ENCODE measurements at places on chromosomes 5 and 9. TPM values are rescaled to one million over a fixed set of nuclear protein-coding genes. Genes with fewer than 3 reads are reported as not detected.

Gene TAF11L10
- not detected for total RNA-seq

Gene ADRA1B
- 1.1 TPM for total RNA-seq

Gene PCDHB7
- total RNA-seq: not detected

Gene IL7R
- total RNA-seq: 12.2 TPM

Gene TICAM2
- total RNA-seq: 2.4 TPM

Gene OR1J2
- total RNA-seq: 0.17 TPM

Gene FOXD4L3
- total RNA-seq: not detected

Gene MFAP3
- total RNA-seq: 52.3 TPM

Gene IFNK
- total RNA-seq: not detected

GRCh38 chr5:40853632-40854192 lies 12.5 kb downstream of the CARD6 start:
- peak; percentile 11 for DNase-seq

DNA sequence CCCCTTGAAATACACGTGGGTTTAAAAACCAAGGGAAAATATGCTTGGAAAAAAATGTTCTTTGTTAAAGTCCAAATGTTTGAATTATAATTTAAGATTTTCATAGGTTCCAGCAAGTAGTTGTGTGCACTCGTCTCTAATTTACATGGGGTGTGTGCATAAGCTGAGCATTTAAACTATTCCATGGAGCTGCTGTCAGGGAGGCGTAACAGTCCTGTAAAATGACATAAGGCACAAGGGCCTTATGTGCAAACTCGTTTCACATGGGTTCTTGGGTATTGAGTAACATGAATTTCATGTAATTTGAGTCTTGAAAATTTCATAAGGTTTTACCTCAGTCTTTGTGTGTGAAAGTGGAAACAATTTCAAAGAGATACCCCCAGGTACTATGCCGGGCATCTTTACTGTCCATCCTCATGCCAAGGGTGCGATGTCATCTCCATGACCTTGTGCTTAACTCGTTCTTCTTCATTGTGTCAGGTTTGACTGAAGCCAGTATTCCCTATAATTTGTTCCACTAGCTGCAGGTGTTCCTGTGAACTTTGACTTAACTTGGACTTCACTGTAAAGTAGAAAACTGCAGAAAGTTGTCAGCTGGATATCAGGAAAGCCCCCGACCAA lies 359.3 kb downstream of the SH3GL2 start:
- DNase-seq: no peak

DNA sequence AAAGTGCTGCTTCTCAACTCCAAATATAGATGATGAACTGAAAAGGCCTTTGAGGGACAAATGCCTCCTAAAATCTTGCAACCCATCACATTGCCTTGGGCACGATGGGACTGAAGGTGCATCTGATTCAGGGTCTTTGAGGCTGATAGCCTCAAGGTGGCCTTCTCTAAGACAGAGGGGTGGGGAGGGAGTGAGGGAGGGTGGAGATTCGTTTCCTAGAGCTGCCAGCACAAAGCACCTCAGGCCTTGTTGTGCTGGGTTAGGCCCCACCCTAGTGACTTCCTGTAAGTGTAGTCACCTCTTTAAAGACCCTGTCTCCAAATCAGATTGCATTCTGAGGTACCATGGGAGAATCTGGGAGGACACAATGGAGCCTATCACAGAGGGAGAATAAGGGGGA lies 57.1 kb downstream of the BARX1 start:
- no peak for DNase-seq

GRCh38 chr9:27073841-27074728 lies 34.9 kb upstream of the TEK start:
- DNase-seq: no peak

- peak; percentile 93 for DNase-seq
Measured at GRCh38 chr5:102959055-102959454, 160.9 kb downstream of the GIN1 start.

GRCh38 chr5:67065237-67065636 lies 131.4 kb downstream of the CD180 start:
- no peak for DNase-seq

DNA sequence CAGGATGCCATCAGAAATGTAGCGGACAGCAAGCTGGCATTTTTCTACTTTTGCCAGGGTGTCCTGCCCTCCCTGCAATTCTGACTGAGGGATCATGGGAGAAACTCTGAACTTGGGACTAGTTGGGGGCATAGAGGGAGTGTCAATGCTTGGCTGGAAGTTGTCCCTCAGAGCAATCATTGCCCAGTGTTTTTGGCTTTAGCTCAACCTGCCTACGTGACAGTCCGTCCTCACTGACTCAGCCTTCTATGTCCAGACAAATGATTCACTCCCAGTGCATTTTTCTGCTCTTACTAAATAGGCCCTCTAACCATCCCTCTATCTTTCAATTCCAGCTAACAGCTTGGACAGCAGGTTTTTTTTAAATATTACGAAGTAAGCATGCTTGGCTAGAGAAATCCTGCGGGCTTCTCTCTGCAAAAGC lies 627.4 kb downstream of the TLR4 start:
- peak; percentile 96 for DNase-seq

DNA sequence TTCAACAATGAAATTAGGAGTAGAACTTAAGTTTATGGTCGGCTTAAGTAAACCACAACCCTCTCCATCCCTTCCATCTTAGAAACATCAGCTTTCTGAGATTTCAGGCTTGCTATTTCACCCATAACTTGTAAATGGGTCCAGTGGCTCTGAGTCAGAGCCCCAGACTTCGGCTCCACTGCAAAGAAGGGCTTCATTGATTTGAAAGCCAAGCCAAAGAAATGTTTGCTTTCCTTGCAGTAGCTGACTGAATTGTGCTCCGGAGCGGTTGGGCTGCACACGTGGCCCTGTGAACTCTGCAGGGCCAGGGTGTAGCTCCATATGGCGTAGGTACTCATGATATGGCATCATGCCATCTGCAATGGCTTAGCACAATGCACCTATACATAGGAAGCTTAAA lies 57.0 kb downstream of the NREP start:
- DNase-seq: no peak

GRCh38 chr5:160651692-160652645 lies 200.0 kb downstream of the ATP10B start:
- DNase-seq: no peak

DNA sequence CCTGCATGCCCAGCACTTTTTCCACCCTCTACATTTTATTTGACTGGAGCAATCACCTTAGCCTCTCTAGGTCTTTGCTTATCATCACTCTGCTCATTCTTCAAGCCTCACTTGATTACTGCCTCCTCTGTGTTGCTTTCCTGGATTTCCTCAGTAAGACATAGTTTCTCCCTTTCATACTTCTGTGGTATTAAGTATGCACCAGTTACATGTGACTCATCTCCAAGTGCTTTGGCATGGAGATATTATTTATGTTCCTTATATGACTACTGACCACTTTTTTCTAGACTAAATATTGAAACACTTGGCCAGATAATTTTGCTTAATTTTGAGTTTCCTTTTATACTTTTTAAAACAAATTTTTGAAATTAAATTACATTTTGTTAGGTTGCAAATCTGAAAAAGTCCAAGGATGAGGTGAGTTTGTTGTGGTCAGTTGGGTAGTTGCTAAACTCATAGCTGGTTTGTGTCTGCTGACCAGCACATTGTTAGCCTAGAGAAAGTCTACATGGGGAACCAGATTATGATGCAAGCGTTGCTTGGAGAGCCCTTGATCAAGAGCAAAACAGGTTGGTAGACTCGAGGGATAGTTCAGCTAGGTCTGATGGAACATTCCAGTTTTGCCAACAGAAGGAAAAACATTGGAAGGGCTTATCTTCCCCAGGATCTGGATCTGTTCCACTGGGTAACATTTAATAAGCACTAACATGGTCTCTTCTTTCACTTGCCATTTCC lies 140.2 kb downstream of the TMC1 start:
- peak; percentile 70 for DNase-seq

GRCh38 chr5:37966871-37967270 lies 127.0 kb upstream of the GDNF start:
- DNase-seq: no peak

- no peak for DNase-seq
Measured at GRCh38 chr5:124713595-124713994, 32.8 kb downstream of the ZNF608 start.

GRCh38 chr5:139075066-139076050 lies 122.8 kb downstream of the SIL1 start:
- DNase-seq: no peak

GRCh38 chr5:111902436-111902835 lies 145.4 kb upstream of the NREP start:
- no peak for DNase-seq

DNA sequence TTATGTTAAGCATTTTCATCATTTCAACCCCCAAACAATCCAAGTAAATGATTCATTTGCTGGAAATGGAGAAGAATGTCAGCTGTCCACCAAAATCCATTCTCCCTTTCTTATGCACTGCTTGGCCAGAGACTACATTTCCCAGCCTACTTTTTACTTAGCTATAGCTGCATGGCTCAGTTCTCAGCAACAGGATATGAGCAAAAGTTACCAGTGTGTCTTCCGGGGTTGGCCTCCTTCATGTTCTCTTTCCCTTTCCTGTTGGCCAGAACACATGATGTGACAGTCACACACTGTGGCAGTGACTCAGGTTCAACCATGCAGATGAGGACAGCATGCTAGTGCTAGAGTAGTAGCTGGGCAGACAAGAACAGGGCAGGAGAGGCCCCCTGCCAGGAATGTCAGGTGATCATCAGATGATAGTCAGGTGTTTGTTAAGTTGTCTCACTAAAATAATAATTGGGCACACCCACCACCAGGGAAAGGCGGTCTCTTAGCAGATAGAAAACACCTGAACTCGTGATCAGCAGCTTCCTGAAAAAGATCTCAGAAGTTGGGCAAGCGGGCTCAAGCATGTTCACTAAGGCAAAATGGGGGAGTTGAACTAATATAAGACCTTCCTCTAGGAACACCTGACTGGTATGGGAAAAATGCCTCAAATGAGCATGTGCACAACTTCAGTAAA lies 12.2 kb downstream of the GPR150 start:
- peak; percentile 91 for DNase-seq

DNA sequence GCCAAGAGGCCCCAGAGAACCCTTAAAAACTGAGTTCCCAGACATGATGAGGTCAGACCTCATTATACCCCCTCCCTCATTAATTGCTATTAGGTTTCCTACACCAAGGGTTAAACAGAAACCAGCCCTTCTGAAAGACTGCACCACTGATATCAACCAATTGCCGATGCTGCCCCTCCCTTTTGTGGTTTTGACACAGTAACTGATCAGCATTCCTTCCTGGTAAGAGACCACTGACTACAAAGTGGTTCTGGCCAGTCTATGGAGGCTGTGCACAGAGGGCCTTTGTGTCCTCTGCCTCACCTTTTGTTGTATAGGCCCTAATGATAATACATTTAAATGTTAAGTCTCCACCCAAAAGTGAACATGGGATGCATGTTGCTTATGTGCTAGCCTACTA lies 201.5 kb downstream of the FRMD3 start:
- peak; percentile 49 for DNase-seq

DNA sequence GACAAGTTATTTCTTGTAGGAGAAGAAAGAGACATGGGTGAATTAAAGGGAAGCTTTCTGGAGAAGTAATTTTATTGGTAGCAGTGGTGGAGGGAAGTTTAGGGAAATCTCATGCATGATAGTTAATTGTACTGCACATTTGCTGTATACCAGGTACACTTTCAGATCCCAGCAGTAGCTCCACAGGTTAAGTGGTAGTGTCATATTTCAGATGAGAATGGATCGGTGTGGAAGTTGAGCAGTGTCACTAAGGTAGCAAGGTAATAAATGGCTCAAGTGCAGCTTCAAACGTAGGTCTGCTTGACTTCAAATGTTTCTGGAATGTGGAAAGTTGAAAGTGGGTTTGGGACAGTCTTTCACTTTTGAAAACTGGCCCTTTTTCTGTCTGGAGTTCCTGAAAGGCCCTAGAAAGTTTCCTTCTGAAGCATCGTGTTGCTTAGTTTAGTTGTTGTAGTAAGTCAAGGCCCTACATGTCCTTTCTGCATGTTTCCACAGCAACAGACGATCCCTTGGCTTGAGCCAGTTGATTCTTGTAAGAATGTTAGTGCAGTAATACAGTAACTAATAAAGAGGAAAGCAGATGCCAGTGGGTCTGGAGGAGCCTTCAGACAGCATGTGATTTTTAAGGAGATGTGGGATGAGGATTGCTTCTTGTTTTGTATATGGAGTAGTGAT lies 3.7 kb downstream of the CLTA start:
- no peak for DNase-seq

- no peak for DNase-seq
Measured at GRCh38 chr9:102506406-102506805, 488.7 kb upstream of the CYLC2 start.

DNA sequence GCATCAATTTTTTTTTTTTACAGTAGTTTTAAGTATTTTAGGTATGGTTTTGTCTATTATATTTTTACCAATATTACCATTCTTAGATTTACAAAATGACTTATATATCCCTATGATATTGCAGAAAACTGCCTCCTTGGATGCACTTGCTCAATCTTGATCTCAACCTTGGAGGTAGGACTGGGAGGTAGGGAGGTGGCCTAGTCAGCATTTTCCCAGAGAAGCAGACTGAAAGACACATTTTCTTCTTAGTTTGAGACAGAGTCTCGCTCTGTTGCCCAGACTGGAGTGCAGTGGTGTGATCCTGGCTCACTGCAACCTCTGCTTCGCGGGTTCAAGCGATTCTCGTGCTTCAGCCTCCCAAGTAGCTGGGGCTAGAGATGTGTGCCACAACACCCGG lies 175.3 kb upstream of the SH3GL2 start:
- DNase-seq: no peak

GRCh38 chr5:59424515-59424914 lies 469.0 kb downstream of the PDE4D start:
- DNase-seq: no peak

DNA sequence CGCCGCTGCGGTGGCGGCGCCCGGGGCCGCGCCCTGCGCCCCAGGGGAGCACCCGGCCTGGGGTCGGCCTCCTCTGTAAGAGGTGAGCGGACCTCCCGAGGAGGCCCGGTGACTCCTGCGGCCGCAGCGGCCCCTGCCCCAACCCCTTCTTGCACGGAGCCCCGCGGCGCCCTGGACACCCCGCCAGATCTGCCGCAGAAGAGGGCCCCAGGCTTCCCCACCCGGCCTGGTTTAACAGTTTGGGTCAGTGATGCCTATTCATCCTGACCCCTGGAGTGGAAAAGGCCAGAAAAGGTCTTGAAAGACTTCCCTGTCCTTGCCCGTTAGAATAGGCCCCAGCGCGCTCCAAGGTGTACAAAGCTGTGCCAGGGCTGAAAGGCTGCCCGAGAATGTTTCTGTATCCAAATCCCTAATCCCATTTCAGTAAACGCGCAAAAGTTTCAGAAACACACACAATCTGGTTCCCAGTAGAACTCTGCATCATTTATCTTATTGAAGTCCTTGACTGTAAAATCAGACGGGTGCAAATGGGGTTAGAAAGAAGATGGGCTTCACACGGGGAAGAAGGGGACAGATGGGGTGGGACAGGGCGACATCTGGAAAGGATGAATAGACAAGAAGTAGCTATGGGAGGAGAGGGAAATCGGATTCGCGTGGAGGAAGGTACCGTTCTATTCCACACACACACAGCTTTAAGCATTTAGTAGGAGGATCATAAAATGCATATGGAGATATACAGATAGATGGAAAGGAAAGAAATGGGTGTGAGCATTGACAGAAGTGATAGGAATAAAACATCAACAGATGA lies 1.1 kb upstream of the SSBP2 start:
- DNase-seq: no peak
